ENCODE measurements at places on chromosomes 6 and 20.

- no peak for DNase-seq
Observed at GRCh38 chr20:37627767-37628130, 66.1 kb upstream of the CTNNBL1 start.

DNA sequence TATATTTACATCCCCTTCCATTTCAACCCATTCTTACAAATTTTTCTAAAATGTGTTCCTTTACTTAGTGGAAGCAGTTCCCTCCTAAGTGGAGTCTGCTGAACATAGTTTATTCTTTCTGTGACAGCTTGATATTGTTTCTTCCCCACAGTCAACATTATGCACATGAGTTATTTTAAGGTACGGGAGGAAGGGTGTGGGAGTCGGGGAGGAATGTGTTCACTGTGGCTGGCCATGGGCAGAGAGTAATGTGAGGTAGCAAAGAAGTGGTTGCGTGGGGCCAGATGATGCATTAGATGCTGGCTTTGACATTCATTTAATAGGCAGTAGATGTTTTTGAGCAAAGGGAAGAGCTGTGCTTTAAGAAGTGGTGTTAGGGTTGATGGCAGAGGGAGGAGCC lies 98.5 kb downstream of the ARMC2 start:
- DNase-seq: no peak

DNA sequence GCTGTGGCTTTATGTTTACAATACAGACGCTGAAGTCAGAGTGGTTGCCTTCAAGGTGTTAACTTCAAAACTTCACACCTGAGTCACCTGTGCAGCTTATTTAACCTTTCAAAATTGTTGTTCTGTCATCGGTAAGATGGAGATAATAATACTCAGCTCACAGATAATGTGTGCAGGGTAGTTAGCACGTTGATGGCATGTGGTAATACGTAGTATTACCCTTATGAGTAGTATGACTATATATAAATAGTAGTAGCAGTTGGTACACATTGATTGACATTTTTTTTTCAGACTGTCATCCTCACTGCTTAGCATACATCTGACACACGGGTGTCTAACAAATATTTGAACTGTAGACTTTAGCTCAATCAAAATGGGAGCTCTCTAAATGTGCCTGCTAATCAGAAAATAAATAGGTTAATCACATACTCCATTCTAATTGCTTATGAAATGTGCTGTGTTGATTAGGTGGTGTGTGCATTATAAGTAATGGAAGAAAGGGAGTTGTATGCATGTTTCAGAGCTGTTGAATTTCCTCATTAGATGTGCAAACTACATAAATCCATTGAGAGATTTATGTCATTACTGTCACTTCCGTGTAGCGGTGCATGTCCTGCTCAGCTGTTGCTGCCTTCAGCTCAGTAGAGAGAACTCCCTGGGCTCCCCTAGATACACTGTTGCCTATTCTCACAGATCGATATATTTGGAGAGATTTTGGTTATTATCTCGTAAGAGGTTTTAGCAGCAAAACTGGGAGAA lies 11.2 kb upstream of the MROH8 start:
- no peak for DNase-seq

DNA sequence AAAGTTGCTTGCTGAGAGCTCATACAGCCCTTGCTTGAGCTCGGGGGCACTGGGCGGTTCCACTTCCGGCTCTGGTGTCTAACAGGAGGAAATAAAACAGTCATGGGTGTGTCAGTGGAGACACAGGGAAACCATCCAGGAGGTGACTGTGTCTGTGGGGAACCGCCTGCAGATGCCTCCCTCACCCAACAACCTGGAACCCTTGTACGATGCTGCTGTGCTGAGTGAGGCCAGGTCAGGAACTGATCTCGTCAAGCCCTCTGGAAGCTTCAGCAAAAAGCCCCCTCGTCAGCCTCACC lies 15.5 kb downstream of the TXNDC5 start:
- DNase-seq: peak; percentile 62

- no peak for DNase-seq
Observed at GRCh38 chr20:34927736-34928135, 27.9 kb downstream of the GSS start.

GRCh38 chr6:34982424-34982852 lies 93.4 kb downstream of the ANKS1A start:
- peak; percentile 57 for DNase-seq

GRCh38 chr20:46355778-46356177 lies 47.5 kb upstream of the CDH22 start:
- no peak for DNase-seq

DNA sequence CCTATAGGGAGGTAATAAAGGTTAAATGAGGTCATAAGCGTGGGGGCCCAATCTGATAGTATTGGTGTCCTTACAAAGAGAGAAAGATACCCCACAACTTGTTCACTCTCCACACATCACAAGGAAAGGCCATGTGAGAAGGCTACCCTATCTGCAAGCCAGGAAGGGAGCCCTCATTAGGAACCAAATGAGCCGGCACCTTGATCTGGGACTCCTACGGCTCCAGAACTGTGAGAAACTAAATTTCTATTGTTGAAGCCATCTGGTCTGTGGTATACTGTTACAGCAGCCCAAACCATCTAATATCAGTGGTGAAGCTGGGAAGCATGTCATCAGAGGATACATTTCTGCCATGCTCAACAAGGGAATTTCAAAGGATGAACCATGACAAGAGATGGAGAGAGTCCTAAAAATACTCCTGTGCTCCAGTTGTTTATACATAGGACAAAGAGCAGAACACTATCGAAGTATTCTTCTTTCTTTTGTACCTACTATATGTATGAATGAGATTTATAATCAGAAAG lies 10.4 kb downstream of the COX7A2 start:
- no peak for DNase-seq

DNA sequence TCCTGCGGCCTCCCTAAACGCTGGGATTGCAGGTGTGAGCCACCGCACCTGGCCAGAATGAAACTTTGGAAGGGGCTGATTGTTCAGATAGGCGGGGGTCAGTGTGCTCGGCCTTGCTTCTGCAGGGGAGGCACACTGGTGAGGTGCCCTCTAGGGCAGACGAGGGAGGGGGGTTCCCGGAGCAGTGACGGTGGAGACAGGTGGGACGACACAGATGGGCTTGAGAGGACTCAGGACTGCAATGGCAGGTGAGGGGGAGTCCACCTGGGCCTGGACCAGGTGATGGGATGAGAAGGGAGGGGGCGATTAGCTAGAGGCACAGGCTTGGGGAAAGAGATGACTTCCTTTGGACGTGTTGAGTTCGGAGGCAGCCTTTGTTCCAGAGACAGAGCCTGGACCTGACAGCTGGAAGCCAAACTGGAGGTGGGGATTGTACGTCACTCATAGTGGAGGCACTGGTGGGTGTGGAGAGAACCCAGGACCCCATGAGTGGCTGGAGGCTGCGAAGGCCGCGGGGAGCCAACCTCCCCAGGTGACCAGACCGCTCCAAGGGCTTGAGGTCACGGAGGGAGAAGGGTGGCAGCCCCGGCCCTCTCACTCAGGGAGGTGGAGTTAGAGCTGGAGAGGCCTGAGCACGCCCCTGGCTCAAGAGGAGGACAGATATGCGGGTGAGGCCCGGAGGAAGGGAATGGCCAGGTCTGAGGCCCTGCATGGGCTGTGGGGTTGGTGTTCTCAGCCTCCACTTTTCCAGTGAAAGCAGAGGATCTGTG lies 10.5 kb upstream of the MAP1LC3A start:
- DNase-seq: no peak
